ENCODE measurements at places on chromosomes 7 and 10.

GRCh38 chr7:107934991-107935770 lies 44.2 kb downstream of the DLD start:
- DNase-seq: no peak

DNA sequence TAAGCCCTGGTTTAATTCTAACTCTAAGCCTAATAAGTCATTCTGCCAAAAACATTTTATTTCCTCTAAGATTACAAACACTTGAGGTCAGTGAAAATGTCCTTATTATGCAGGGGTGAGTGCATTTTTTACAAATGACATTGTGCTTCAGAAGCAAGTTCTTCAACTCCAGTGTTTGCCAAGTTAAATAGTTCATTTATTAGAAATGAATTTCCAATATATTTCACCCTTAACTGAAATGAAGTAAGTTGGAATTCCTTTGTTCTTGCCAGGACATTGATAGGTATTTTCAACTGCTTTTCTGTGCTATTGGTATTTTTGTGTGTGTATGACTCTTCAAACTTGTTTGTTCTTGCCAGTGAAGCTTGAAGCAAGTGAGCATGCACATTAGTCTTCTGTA lies 89.5 kb upstream of the CCDC6 start:
- DNase-seq: no peak

- DNase-seq: no peak
Measured at GRCh38 chr10:17024461-17024860, 105.2 kb downstream of the CUBN start.

- DNase-seq: peak; percentile 65
Measured at GRCh38 chr10:36450380-36450779, 675.0 kb upstream of the ANKRD30A start.

- peak; percentile 55 for DNase-seq
Measured at GRCh38 chr10:104336821-104337467, 1.3 kb downstream of the ITPRIP start.

DNA sequence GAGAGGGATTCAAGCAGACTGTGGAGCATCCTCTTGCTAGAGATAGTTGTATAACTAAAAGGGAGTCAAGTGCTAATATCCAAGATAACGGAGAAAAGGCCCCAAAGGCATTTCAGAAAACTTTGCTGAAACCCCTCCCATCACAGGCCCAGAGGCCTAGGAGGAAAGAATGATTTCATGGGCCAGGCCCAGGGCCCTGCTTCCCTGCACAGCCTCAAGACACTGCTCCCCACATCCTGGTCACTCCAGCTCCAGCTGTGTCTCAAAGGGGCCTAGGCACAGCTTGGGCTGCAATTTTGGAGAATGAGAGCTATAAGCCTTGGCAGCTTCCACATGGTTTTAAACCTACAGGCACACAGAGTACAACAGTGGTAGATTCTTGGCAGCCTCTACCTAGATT lies 85.6 kb downstream of the OR13A1 start:
- no peak for DNase-seq

- no peak for DNase-seq
Measured at GRCh38 chr7:8285155-8285554, 23.2 kb upstream of the ICA1 start.

- no peak for DNase-seq
Measured at GRCh38 chr10:121854809-121855445, 72.9 kb downstream of the ATE1 start.

DNA sequence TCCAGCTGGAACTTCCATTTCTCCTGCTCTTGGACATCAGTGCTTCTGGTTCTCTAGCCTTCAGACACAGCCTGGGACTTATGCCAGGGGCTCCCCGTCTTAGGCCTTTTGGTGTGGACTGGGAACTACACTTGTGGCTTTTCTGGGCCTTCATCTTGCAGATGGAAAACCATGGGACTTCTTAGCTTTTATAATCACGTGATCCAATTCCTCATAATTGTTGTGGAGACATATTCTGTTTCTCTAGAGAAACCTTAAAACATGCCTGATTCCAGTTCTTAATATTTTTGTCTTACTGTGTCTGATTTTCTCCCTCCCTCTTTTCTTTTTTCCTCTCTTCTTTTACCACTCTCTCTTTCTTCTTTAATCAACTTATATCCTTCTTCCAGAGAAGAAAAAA lies 224.2 kb upstream of the FOXP2 start:
- no peak for DNase-seq

- no peak for DNase-seq
Measured at GRCh38 chr10:11019724-11020547, 2.3 kb downstream of the CELF2 start.

- no peak for DNase-seq
Measured at GRCh38 chr10:24292304-24293293, 83.7 kb downstream of the KIAA1217 start.

DNA sequence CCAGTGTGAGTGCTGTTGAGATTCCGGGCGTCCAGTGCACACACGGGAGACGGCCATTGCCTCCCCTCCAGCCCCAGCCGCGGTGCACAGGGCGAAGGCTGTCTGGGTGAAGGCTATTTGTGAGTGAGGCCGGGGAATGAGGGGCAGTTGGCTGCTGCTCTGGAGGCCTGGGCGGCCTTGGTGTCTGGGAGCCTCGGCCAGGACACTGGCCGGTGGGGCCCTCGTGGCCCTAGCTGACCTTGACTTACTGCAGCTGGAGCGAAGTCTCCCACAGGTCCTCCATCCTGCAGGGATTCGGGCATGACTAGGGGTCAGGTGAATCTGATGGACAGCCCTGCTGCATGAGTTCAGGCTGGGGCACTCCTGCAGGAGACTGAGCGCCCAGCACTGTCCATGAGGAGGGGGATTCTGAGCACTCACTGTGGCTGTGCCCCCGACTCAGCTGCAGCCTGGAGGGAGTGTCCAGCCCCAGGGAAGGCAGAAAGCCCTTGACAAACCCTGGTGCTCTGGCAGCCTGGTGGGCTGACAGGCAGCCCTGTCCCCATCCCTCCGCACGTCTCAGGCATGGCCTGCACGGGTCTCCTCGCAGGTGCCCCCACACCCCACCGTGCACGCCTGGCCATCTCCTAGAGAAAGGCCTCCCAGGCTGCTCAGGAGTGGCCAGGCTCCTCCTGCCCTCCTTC lies 52.7 kb upstream of the FAM20C start:
- DNase-seq: no peak

DNA sequence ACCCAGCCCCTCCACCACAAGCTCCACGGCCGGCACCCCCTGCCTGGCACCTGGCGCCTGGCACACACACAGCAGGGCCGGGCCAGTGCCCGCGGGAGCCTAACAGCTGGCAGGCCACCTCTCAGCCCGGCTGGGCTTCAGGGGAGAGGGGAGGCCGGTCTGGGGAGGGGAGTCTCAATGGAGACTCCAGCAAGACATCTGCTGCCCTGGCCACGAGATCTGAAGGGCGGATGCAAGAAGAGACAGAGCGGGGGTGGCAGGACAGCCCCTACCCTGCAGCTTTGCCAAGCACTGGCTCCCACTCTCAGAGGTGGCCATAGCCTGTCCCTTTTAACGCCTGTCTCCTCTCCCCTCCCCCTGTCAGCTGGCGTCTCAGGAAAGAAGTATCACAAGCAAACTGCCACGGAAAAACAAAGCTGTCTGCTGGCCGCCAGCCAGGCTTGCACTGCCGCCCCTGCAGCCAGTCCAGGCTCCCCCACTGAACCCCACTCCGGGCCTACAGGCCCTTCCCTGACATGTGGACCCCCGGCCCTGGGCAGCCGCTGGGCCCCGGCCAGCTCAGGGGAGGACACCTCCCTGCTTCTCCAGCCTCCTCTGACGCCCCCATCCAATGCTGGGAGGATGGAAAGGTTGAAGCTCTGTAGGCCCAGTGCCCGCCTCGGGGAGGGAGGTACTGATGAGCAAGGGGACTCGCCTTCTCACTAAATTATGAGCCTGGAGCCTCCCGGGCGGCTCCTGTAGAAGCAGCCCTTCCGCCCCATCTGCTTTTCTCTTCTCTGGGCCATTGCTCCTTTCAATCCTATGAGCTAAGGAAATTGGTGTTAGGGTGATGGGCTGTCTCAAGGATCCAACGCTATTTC lies 178.4 kb downstream of the ARHGAP12 start:
- DNase-seq: peak; percentile 29

- DNase-seq: no peak
Measured at GRCh38 chr7:157097056-157097329, 41.7 kb upstream of the UBE3C start.

DNA sequence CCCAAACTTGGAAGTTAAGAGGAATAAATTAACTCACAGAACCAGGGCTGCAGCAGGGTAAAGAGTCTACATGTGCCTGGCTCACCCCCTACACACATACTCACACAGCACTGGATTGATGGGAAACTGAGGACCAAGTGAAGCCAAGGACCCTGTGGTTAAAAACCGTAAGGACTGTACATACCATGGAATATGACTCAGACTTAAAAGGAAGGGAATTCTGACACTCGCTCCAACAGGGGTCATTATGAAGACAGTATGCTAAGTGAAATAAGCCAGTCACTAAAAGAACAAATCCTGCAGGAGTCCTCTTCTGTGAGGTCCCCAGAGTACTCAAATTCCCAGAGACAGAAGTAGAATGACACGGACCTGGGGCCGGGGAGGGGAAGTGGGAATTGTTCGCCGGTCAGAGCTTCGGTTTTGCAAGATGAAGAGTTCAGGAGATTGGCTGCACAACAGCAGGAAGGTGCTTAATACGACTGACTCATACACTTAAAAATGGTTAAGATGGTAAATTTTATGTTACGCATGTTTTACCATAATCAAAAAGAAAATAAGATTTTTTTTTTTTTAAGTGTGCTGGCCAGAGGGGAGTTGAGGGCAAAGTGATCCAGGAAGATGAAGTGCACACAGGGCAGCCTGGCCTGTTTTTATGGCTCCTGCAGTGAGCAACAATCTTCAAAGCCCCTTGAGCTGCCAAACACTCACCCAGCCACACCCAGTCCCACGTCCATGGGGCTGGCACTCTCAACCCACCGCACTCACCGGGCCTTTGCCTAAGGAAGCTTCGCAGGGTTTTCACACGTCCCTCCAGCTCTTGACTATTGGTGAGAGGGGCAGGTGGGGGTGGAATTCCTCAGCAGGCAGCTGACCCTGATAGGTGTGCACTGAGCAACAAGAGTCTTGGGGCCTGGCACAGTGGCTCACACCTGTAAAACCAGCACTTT lies 26.4 kb downstream of the DRGX start:
- no peak for DNase-seq

GRCh38 chr7:27533652-27534081 lies 129.0 kb downstream of the HIBADH start:
- no peak for DNase-seq

- no peak for DNase-seq
Measured at GRCh38 chr10:49254556-49255318, 44.2 kb upstream of the C10orf71 start.

DNA sequence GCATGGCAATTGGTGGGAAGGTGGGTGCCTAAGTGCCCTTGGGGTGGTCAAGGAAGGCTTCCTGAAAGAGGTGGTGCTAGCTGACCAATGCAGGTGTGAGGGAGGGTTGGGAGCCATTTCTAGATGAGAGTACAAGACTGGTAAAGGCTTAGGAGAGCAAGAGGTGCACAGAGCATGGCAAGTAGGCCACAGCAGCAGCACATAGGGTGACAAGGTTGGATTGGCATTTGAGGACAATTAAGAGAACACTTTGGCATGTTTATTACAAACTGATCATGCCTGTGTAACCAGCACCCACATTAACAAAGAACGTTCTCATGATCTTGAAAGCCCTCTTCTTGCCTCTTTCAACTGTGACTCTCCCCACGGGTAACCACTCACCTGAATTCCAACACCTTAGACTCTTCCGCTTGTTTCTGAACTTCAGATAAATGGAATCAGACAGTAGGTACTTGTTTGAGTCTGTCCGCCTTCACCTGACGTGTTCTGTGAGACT lies 107.6 kb downstream of the MYL10 start:
- DNase-seq: no peak

GRCh38 chr7:120404042-120404441 lies 131.1 kb downstream of the KCND2 start:
- DNase-seq: no peak

- DNase-seq: no peak
Measured at GRCh38 chr10:108327706-108328105, 1163.2 kb upstream of the SORCS1 start.

GRCh38 chr7:70595370-70595754 lies 536.6 kb upstream of the GALNT17 start:
- DNase-seq: no peak

GRCh38 chr7:98785929-98786571 lies 83.8 kb downstream of the TMEM130 start:
- no peak for DNase-seq

GRCh38 chr7:47837826-47838225 lies 110.4 kb downstream of the PKD1L1 start:
- DNase-seq: no peak

DNA sequence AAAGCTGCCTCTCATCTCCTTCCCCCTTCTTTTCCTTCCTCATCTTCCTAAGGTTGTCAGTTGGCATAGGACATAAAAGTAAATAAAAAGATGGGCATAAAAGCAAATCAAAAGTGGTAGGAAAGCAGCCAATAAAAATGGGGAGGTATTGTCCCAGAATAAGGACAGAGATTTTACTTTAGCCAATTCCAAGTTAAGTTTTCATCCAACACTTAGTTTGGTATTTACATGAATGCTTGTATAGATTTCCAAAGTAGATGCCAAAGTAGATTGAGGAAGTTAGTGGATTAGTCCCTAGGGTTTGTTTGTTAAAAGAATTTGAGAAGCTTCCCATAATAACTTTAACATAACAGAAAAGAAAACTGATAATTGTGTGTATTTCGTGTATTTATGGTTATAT lies 33.7 kb downstream of the HDAC9 start:
- DNase-seq: no peak

GRCh38 chr7:19215412-19215811 lies 70.2 kb upstream of the FERD3L start:
- DNase-seq: peak; percentile 89

DNA sequence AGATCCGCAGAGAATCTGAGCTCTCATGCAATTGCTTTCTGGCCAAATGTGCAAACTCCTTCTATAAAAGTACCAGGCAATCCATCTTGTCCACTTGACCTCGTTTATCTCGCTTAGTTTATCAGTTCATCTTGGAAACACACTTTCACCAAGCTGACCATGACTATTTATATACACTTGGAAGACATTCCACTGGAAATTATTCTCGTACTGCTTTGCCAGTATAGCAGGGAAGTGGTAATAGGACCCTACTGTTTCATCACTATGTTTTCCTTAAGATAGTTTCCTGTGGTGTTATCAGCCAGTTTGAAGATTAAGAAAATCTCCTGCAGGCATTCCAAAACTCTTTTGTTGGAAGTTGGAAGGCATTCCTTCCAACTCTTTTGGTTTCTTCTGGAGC lies 115.3 kb upstream of the FAM171A1 start:
- peak; percentile 83 for DNase-seq

DNA sequence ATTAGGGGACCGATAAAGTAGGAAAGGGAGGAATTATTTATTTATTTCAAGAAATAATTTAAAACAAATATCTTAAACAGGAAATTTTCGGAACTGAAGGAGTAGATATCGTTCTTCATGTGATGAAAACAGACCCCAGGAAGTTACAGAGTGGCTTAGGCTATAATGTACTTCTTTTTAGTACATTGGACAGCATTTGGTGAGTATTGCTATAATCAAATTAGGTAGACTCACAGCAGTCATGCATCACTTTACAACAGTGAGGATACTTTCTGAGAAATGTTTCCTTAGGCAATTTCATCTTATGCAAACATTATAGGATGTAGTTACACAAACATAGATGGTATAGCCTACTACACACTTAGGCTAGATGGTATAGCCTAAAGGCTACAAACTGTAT lies 33.0 kb downstream of the FAM237B start:
- DNase-seq: no peak
